Fibroblast of mammary gland (primary cell): ENCODE measurements at places on chromosomes 2 and 18.
A peak's percentile ranks its signal among the peaks of the same experiment; 100 is the strongest.

DNA sequence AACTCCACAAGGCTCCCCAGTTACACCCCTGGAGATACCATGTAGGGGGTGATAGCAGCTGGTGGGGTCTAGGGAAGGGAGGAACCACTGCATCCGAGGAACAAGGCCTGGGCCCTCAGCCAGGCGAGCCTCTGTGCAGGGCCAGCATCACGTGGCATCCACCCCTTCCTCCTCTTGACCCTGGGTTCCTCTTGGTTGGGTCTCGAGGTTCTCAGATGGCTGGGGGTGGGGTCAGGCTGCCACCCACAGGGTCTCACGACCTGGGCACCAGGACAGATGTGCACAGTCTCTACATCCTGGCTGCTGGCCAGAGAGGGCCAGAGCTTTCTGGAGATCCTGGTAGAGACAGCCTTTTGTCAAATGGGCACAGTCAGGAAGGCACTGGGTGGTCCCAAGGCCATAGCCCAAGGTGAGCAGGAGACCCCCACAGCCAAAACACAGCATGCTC is 10.4 kb downstream of the HS6ST1 start:
- no peak for DNase-seq

- peak; percentile 35 for DNase-seq
Observed at GRCh38 chr2:169366066-169366465, 3.7 kb upstream of the LRP2 start.

DNA sequence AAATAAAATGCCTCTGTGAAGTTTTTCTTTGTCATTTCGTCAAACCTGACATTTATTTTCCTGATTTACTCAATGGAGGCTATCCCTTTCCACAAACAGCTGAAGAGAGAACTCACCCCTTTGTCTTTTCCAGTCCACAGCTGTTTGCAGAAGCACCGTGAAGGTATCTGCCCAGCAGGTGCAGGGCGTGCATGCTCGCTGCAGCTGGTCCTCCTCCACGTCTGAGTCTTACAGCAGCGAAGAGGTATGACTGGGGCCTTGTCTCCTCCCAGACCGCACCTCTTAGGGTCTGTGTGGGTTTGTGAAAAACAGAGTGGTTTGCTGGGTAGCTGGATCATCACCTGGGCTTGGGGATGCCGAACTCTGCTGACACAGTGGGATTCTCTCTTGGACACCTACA is 9.7 kb downstream of the SPP2 start:
- no peak for DNase-seq

- DNase-seq, result peak; percentile 99
Observed at GRCh38 chr2:54903736-54904554, 146.3 kb downstream of the RTN4 start.

GRCh38 chr2:26068602-26069298 is 34.9 kb downstream of the RAB10 start:
- DNase-seq, result peak; percentile 90

DNA sequence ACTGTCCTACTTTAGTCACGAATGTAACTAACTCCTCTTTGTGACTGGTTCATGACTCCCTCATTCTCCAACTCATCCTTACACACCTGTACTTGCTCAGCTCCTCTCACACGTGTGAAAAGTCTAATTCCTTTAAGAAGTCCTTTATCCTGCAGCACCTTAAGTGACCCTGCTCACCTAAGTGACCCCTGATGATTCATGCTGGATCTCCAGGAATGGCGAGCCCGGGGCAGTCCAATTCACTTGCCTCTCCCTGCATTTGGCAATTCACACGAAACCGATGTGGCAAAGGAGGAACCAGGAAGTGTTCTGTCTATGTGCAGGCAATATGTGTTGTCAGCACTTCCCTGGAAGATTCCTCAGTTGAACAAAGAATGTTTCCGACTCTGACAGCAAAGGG is 189.8 kb upstream of the NABP1 start:
- DNase-seq, result no peak

DNA sequence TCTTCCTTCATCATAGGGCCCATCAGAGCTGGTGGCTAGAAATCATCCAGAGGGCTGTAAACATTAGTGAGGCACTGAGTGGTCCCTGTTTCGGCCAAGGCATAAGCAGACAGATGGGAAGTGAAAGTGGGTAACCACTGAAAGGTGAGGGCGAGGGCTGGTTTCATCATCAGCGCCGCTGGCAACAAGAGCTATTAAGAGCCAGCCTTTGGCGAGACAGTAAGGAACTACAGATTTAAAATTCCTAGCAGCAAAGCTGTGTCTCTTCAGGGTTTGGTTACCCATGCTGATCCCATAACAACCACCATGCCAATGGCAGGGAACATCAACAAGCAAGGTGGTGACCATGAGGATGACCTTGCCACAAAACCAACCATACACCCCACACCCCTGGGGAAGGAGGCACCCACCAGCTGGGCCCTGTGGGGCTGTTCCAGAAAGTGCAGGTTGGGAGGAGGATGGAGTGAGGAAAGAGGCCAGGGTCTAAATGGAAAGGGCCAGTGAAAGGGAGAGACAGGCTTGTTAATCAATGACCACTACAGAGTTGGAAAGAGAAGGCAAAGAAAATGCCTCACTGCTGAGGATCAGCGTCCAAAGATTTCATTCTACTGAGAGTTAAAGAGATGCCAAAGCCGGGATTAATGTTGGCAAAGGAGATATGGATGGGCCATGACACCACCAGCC is 9.0 kb upstream of the SLC20A1 start:
- no peak for DNase-seq

GRCh38 chr2:240520974-240521350 is 36.8 kb downstream of the ANKMY1 start:
- DNase-seq, result no peak

GRCh38 chr18:48033790-48034650 is 103.6 kb upstream of the SMAD2 start:
- no peak for DNase-seq

DNA sequence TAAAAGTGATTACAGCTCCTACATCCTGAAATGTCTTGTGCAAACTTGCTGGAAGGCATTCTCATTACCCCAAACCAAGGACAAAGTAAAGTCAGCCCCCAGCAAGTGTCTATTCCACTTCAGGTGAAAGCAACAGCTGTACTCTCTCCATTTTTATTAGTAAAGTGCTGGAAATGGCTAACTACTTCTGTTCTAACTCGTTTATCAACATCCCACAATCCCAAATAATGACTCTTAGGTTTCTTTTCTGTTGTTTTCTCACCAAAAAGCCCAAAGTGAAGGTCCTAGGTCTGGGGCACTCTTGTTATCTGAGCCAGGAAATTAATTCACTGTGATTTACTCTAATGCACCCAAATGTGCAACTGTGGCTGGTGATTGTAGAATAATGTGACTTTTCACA is 105.7 kb downstream of the LRRC30 start:
- DNase-seq, result no peak

GRCh38 chr2:168194784-168195522 is 52.4 kb downstream of the STK39 start:
- peak; percentile 70 for DNase-seq

DNA sequence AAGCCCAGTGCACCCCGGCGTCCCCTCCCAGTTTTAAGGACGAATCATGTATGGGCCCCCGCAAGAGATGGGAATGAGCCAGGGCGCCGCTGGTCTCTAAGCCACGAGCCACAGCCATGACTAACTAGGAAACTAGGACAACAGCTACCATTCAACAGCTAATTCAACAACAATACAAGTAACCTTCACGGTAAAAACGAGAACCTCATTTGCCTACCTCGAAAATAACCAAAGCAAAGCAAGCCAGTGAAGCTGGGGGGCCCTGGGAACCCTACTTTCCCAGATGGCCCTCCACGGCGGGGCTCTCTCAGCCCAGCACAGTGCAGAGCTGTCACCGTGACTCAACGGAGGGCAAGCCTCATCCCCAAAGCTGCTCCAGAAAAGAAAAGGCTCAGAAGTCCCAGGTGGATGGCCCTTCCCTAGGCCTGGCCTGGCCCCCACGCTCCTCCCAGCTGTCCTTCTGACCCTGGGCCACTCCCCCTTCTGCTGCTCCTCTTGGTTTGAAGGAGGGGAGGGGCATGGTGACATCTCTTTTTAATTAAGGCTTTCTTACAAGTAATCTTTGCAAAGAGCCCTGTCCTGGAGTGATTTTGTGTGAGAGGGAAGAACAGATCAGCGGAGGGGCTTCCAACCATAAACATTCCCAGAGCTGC is 126.3 kb downstream of the HDAC4 start:
- peak; percentile 86 for DNase-seq

GRCh38 chr18:58522132-58522531 is 106.8 kb downstream of the ALPK2 start:
- no peak for DNase-seq

GRCh38 chr2:199490049-199490448 is 32.3 kb upstream of the SATB2 start:
- DNase-seq, result no peak

- peak; percentile 79 for DNase-seq
Observed at GRCh38 chr2:226721541-226721940, 78.1 kb downstream of the IRS1 start.

- DNase-seq, result no peak
Observed at GRCh38 chr2:223107825-223108224, 55.8 kb downstream of the KCNE4 start.

GRCh38 chr18:46289931-46290330 is 185.7 kb downstream of the HAUS1 start:
- DNase-seq, result no peak

- no peak for DNase-seq
Observed at GRCh38 chr18:77003316-77003715, 129.3 kb downstream of the MBP start.

GRCh38 chr2:233813236-233814055 is 35.3 kb downstream of the MROH2A start:
- DNase-seq, result no peak

- DNase-seq, result no peak
Observed at GRCh38 chr2:227813562-227814353, at the start of gene CCL20. Gene CCL20 (plus strand): TSS chr2:227813842. CDS start chr2:227813912, 70 bp downstream.

DNA sequence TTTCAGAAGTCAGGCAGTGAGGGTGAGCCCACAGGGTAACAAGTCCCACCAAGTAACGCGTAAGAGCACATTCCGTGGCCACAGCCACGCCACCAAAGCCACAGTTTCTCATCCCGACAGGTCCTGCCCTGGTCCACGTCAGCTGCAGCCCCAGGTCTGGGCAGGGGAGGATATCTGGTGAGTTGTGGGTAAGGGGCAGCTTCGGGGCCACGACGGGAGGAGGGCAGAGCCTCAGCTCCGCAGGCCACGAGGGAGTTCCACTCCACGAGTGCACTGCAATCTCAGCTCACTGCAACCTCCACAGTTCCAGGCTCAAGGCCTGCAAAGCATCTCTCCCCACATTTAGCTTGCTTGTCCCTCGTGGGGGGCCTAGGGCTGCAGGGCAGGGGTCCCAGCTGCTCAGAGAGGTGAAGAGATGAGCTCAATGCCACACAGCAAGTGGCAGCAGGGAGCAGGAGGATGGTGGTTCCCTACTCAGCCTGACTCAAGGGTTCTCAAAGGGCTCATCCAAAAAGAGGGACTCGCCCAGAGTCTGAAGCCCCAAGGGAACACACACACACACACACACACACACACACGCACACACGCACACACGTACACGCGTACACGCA is 12.5 kb downstream of the SNORC start:
- no peak for DNase-seq

DNA sequence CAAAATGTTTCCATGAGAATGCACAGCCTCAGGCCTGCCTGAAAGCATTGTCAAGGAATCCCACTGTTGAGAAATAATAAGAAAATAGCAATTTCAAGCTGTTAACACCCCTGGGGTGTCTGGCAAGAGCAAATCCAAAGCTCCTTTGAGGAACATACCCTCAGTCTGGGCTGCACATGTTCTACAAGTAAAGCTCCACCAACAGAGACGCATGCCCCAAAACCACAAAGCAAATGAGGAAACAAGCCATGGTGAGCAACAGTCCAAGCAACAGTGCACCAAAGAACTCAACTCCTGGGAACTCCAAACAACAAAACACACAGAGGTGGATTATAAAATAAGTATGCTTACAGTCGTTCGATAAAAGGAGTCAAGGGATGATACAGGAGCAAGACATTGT is 40.3 kb downstream of the CYP27C1 start:
- peak; percentile 35 for DNase-seq

- DNase-seq, result no peak
Observed at GRCh38 chr2:216754812-216755211, 59.5 kb upstream of the IGFBP5 start.

GRCh38 chr2:201313362-201313761 is 43.8 kb downstream of the FLACC1 start:
- DNase-seq, result no peak

GRCh38 chr2:199462956-199463692 is 5.4 kb upstream of the SATB2 start:
- peak; percentile 51 for DNase-seq

DNA sequence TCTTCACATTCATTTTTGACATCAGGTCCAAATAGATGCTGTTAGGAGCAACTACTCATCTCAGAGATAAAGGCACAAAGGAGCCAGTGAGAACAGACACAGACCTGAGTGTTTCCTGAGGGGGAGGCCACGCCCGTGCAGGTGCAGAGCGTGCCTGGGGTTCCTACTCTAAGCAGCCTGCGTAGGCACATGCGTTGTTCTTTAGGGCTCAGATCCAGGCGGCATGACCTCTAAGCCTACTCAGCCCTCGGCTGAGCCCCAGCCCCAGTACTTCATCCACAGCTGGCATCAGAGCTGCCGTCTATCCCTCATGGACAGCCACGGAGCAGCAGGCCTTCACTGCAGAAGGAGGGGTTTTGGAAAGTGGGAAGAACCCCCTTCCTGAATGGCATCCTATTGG is 54.9 kb upstream of the PXDN start:
- DNase-seq, result no peak

- DNase-seq, result peak; percentile 83
Observed at GRCh38 chr2:10283106-10284062, 19.3 kb upstream of the HPCAL1 start.

DNA sequence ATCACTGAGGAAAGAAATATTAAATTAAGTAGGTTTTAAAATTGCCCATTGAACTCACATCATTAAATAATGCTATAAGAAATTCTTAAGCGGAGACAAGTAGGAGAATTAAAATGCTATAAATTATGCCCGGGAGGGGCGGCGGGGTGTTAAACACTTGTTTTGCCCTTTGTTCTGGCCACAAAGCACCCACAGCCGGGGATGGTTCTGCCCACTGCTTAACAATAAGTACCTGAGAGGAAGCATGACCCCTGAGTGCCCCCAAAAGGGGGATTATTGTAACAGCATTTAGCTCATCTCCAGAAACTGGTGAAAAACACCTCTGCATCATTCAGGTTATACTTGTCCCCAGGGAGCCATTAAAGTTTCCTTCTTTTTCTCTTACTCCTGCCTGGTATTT is 332.7 kb upstream of the POU3F3 start:
- DNase-seq, result no peak

- no peak for DNase-seq
Observed at GRCh38 chr2:66427300-66427699, 7.6 kb upstream of the MEIS1 start.

DNA sequence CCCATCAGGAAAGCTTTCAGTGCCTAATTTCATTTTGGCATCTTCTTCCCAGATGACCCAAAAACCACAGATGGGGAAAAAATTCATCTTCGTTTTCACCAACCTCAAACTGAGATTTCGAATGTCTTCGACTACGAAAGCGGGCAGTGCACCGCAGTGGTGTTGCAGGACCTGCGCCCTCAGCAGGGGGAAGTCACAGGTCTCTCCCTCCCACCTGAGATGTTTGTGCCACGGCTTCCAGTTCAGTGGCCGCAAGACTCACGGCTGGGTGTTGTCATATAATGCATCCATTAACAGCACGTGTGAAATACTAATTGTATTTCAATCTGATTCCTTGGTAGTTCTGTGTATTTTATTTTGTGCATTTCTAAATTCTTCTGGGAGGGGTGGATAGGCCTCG is 66.2 kb upstream of the SALL3 start:
- DNase-seq, result no peak
